Caco-2 (cell line): ENCODE measurements at places on chromosomes 4 and X. TPM values are rescaled to one million over a fixed set of nuclear protein-coding genes. Genes with fewer than 3 reads are reported as not detected.
A peak's percentile ranks its signal among the peaks of the same experiment; 100 is the strongest.

DNA sequence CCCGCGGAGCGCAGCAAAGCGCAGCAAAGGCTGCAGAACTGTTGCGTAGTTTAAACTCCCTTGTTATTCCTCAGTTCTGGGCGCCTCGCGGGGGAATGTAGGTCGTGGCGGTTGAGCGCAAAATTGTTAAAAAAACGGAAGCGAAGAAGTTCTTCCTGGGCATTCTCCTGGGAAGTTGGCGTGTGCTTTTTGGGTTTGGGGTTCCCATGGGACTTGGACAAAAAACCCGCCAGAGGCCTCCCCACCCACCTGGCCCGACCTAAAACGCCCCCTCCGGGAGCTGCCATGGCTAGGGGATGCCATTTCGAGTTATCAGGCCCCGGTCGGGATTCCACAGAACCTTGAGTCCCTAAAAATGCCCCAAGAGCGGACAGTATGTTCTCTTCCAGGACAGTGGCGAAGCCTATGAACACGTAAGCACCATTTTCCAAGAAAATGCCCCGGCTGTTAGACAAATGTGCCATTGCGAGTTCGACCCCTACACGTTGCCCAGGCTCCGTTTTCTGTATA is 8.9 kb downstream of the ZIC3 start:
- H3K27ac ChIP-seq, result no peak overlapping the region
- H3K36me3 ChIP-seq, result no peaks in the 10 kb centered on the region
- no peak for DNase-seq
- H3K27me3 ChIP-seq, result no peaks in the 10 kb centered on the region

The NPY5R gene
- total RNA-seq, result not detected in 2 replicates

The SHROOM2 gene
- total RNA-seq, result 12.7 and 14.2 TPM in 2 replicates

- H3K27ac ChIP-seq, result no peak overlapping the region
- no peak for DNase-seq
- no peaks in the 10 kb centered on the region for H3K36me3 ChIP-seq
- no peaks in the 10 kb centered on the region for H3K4me1 ChIP-seq
- no peak overlapping the region for H3K4me3 ChIP-seq
Observed at GRCh38 chrX:41409006-41409405, 38.1 kb upstream of the NYX start.

GRCh38 chr4:67451464-67451863 is 93.8 kb downstream of the CENPC start:
- H3K36me3 ChIP-seq, result no peaks in the 10 kb centered on the region
- H3K27me3 ChIP-seq, result no peaks in the 10 kb centered on the region
- DNase-seq, result no peak

The SLC4A4 gene
- 0.29 and 0.49 TPM in 2 replicates for total RNA-seq

DNA sequence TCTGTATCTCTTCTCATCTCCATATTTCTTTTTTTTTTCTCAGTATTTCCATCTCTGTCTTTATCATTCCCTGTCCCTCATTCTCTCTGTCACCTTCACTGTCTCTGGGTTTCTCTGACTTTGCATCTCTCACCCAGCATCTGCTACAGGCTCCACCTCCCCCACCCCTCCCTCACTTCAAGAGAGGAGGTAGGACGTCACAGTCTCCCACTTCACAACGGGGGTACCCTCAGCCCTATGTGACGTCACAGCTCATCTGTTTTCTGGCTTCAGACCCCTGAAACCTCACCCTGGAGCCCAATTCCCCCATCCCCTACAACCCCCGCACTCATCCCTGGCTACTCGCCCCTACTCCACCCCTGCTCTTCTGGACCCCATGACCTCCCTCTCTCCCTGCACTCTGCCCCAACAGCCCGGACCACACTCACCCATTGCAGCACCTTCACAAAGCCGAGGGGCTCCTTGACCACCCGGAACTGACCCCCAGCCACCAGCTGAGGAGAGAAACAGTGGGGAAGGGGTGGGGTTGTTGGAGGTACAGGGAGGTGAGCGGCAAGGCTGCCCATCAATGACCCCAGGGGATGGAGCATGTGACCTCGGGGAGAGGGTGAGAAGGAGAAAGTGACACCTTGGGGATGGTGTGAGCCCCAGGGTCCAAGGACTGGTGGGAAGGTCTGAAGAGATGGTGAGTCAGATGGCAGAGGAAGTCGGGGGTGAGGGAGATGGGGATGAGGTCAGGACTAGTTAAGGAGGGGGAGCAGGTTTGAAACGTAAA is 1.3 kb downstream of the SYP start:
- H3K4me1 ChIP-seq, result peaks cover 16% of the 10 kb centered on the region; the same call in 1 of the 2 replicates
- peak overlapping the region; percentile 26 for H3K27ac ChIP-seq
- H3K4me3 ChIP-seq, result peak overlapping the region; percentile 52; the same call in 1 of the 2 replicates
- no peaks in the 10 kb centered on the region for H3K27me3 ChIP-seq

The NIPAL1 gene
- 17.0 and 18.1 TPM in 2 replicates for total RNA-seq

DNA sequence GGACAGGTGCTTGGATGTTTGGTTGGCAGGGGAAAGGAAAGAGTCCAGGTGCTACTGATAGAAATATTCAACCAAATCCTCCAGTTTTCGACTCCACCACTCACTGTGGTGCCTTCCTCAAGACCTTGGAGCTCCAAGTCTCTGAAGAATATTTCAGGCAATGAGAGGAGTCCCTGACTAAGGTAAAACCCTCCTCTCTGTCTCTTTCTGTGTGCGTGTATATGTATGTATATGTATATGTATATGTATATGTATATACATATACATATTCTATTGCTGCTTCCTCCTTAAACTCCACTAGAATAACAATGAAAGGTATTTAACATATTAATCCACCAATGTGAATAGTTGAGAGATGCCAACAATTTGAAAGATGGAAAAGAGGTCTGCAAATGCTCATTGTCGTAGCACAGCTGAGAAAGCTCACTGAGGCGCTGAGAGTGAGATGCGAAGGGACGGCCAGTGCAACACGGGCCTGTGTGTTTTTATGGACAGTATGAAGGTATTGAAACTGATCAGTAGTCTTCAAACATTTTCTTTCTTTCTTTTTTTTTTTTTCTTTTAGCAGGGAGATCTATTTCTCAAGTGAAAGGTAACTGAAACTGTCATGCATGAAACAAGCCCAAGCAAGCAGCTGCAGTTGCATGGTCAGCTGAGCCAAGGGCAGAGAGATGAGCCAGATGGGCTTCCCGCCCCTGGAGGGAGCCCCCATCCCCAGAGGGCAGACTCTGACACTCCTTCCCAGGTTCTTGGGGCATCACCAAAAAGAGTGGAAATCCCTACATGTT is 41.1 kb upstream of the HS3ST1 start:
- H3K27me3 ChIP-seq, result no peaks in the 10 kb centered on the region
- H3K4me3 ChIP-seq, result no peak overlapping the region
- H3K4me1 ChIP-seq, result 0 out of 2 replicates have a peak, but pooled peaks cover 6% of the 10 kb centered on the region
- no peak overlapping the region for H3K27ac ChIP-seq

The MAOA gene
- 0.25 and 0.74 TPM in 2 replicates for total RNA-seq

DNA sequence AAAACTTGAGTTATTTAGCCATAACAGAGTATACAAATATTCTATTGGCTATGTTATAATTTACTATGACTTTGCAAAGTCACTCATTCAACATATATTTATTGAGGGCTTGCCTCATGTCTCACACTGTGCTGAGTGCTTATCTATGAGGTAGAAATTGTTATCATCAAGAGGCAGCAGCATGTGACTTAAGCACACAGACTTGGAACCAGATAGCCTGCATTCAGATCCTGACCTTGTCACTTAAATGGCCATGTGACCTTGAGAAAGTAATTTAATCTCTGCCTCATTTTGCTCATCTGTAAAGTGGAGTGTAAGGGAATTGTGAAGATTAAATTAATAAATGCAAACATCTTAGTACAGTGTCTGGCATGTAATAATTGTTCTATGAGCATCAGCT is 10.1 kb upstream of the EXOSC9 start:
- no peaks in the 10 kb centered on the region for H3K36me3 ChIP-seq
- H3K4me1 ChIP-seq, result peaks cover 17% of the 10 kb centered on the region; the same call in 1 of the 2 replicates
- no peak for DNase-seq
- H3K4me3 ChIP-seq, result no peak overlapping the region
- H3K27me3 ChIP-seq, result no peaks in the 10 kb centered on the region
- H3K27ac ChIP-seq, result no peak overlapping the region
